ENCODE measurements at places on chromosomes 3 and 15. TPM values are rescaled to one million over a fixed set of nuclear protein-coding genes. Genes with fewer than 3 reads are reported as not detected.

Gene CKMT1A
- total RNA-seq: 6.2 TPM

Gene HIGD2B
- 0.24 TPM for total RNA-seq

Gene RHOV
- 1.5 TPM for total RNA-seq

Gene LRRK1
- 24.2 TPM for total RNA-seq

Gene CNTN6
- total RNA-seq: 5.4 TPM

Gene TGM4
- not detected for total RNA-seq

Gene DCLK3
- total RNA-seq: 0.47 TPM

DNA sequence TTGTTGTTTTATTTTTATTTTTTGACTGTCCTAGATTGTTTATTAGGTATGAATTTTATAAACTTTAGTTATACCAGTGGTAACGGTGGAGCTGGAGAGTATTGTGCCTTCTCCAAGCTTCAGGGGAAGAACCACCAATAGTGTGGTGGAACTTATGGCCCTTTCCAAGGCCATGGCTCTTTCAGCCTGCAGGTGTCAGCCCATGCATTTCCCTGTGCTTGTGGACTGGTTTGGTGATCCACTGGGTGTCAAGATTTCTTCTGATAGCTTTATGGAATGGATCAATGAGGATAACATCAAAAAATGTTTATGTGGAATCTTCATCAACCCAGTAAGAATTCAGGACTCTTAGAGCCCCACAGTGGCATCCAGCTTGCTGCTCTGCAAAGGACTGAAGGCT lies 19.2 kb upstream of the SCAMP5 start:
- H3K27me3 ChIP-seq: no peaks in the 10 kb centered on the region
- H3K27ac ChIP-seq: no peak overlapping the region
- H3K4me1 ChIP-seq: no peaks in the 10 kb centered on the region
- DNase-seq: no peak
- no peaks in the 10 kb centered on the region for H3K36me3 ChIP-seq
- H3K4me3 ChIP-seq: no peak overlapping the region

DNA sequence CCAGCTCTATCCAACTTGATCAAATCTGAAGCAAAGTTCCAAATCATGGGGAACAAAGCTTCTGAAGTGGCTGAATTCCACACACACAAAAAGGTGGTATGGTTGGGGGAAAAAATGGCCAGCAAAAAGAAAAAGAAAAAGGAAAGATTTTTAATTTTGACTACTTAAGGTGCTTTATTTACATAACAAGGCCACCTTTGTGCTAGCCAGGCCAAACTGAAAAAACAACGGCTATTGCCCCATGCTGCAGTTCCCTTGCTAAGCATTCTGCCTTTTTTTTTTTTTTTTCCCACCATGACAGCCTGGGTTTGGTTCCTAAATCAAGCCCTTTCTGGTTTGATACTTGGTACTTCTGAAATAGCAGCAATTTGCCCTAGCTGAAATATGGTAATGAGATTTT lies 66.5 kb upstream of the DAZL start:
- no peak for DNase-seq
- H3K36me3 ChIP-seq: no peaks in the 10 kb centered on the region
- H3K4me3 ChIP-seq: no peak overlapping the region
- no peaks in the 10 kb centered on the region for H3K4me1 ChIP-seq
- no peak overlapping the region for H3K27ac ChIP-seq
- no peaks in the 10 kb centered on the region for H3K27me3 ChIP-seq

DNA sequence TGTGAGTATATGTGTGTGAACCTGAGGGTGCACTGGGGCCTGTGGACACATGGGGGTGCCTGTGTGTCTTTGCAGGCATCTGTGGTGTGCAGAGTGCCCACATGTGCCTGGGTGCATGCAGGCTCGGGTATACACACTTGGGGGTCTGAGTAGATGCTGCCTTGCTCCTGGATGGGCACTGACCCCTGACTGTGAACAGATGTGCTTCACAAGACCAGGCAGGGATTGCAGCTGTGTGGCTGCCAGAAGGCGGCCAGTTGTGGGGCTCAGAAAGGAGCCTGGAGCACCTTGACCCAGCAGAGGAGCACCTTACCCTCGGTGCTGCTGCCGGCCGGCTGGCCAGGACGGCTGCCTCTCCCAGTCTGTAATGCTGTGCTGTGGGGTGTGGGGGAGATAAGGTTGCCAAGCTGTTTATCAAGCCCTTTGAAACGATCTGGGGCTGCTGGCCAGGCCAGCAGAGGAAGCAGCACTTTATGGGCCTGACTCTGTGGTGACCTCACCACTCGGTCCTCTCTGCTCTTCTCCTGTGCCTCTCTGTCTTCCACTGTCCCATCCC lies 55.5 kb upstream of the MRPS22 start:
- no peak overlapping the region for H3K27ac ChIP-seq
- DNase-seq: no peak
- no peak overlapping the region for H3K4me3 ChIP-seq
- H3K27me3 ChIP-seq: no peaks in the 10 kb centered on the region
- no peaks in the 10 kb centered on the region for H3K4me1 ChIP-seq

- DNase-seq: no peak
- H3K36me3 ChIP-seq: no peaks in the 10 kb centered on the region
- no peak overlapping the region for H3K4me3 ChIP-seq
- no peak overlapping the region for H3K27ac ChIP-seq
- H3K27me3 ChIP-seq: no peaks in the 10 kb centered on the region
These were observed 23.7 kb downstream of the TPM1 start for GRCh38 chr15:63066272-63066671.

DNA sequence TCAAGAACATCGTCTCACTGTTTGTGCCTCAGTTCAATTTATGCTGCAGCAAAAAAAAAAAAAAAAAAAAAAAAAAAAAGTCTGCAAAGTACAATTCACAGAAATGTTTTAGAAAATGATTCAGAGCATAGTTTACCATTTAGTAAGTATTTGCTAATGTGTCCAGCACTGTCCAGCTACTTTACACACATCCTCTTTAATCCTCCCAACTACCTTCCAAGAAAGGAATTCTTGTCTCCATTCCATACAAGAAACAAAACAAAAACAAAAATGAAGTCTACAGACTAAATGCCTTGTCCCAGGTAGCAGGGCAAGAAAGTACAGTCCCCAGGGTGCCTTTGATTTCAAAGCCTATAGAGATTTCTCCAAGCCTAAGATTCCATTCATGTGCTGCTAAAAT lies 38.9 kb upstream of the SNTN start:
- H3K4me1 ChIP-seq: no peaks in the 10 kb centered on the region
- no peak for DNase-seq
- no peaks in the 10 kb centered on the region for H3K36me3 ChIP-seq
- no peak overlapping the region for H3K27ac ChIP-seq
- H3K27me3 ChIP-seq: no peaks in the 10 kb centered on the region

GRCh38 chr3:58006661-58007060 lies 1.6 kb upstream of the FLNB start:
- peaks cover 38% of the 10 kb centered on the region for H3K4me1 ChIP-seq
- no peak overlapping the region for H3K4me3 ChIP-seq
- no peak for DNase-seq
- H3K36me3 ChIP-seq: no peaks in the 10 kb centered on the region

DNA sequence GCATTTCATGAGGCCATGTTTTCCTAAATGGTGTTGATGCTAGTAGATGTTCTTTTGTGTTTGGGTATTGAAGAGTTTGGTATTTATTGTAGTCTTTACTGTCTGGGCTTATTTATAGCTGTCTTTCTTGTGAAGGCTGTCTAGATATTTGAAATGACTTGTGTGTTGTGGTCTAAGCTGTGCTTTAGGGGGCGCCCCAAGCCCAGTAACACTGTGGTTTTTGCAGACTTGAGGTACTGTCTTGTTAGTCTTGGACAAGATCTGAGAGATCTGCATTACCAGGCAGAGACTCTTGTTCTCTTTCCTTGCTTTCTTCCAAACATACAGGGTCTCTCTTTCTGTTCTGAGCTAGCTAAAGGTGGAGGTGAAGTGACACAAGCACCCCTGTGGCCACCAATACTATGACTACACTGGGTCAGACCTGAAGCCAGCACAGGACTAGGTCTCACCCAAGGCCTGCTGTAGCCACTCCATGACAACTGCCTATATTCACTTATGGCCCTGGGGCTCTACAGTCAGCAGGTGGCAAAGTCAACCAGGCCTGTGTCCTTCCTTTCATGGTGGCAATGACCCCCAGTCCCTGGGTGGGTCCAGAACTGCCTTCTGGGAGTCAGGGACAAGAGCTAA lies 152.1 kb upstream of the TBC1D5 start:
- H3K27me3 ChIP-seq: no peaks in the 10 kb centered on the region
- H3K27ac ChIP-seq: no peak overlapping the region
- no peak for DNase-seq
- H3K4me3 ChIP-seq: no peak overlapping the region
- H3K4me1 ChIP-seq: no peaks in the 10 kb centered on the region
- no peaks in the 10 kb centered on the region for H3K36me3 ChIP-seq

DNA sequence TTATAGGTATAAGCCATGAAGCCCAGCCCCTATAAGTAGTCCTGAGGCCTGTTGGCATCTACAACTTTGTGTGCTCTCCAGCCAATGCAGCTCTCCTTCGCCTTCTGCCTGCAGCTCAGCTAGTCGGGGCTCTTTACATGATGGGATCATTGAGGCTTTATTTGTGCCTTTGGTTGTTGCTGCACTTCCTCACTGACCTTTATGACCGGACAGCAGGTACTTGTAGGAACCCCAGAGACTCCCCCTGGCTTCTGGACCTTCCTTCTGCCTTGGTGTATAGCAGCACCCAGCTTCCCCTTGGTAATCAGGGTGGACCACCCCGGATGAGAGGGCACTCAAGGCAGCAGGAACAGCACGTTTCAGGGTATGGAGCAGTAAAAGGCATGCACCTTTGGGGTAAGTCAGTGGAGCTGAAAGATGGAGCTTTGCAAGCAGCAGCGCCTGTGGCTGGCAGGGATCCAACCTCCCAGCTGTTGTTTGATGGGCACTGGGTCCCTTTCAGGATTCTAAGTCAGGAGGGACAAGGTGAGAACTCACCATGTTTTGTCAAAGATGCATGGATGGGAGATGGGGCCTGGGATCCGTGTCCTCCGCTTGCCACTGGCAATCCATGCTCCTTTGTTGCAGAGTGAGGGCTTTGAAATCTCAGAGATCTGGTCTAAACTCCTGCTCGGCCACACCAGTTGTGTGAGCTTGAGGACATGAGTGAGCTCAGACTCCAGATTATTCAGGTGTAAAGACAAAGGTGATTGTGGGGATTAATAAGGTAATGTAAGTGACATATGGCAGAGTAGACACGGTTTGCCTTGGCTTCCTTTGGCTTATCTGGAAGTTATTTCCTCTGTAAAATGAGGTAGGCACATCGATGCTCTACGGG lies 65.1 kb upstream of the KLF13 start:
- no peak for DNase-seq
- H3K4me1 ChIP-seq: peaks cover 22% of the 10 kb centered on the region
- H3K4me3 ChIP-seq: no peak overlapping the region
- no peaks in the 10 kb centered on the region for H3K27me3 ChIP-seq
- H3K36me3 ChIP-seq: no peaks in the 10 kb centered on the region
- H3K27ac ChIP-seq: no peak overlapping the region

GRCh38 chr3:72445827-72446217 lies 402.4 kb downstream of the SHQ1 start:
- H3K27me3 ChIP-seq: no peaks in the 10 kb centered on the region
- no peaks in the 10 kb centered on the region for H3K36me3 ChIP-seq
- peaks cover 12% of the 10 kb centered on the region for H3K4me1 ChIP-seq
- H3K27ac ChIP-seq: peak overlapping the region; percentile 91

- no peaks in the 10 kb centered on the region for H3K27me3 ChIP-seq
- H3K36me3 ChIP-seq: no peaks in the 10 kb centered on the region
- peaks cover 49% of the 10 kb centered on the region for H3K4me1 ChIP-seq
- peak overlapping the region; percentile 58 for H3K27ac ChIP-seq
These were observed 46.1 kb downstream of the AMOTL2 start for GRCh38 chr3:134328147-134328591.

DNA sequence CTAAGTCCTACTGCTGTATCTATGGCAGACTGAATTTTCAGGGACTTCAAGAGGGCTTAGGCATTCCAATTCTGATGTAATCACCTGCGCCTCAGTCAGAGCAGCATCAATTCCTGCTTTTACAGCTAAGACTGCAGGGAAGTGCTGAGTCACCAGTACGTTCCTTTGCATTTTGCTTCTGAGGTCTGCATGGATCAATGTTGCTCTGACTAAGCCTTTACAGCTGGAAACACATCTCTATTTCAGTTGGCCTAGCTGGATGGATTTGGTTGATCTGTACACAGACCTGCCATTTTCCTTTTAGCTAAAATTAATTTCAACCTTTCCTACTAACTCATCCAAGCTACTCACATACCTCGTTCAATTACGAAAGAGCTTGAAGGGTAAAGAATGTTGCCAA lies 51.3 kb downstream of the ETV5 start:
- H3K27ac ChIP-seq: no peak overlapping the region
- H3K27me3 ChIP-seq: no peaks in the 10 kb centered on the region
- peaks cover 19% of the 10 kb centered on the region for H3K36me3 ChIP-seq
- DNase-seq: no peak

GRCh38 chr3:112811131-112811884 lies 35.4 kb downstream of the CD200R1L start:
- H3K4me1 ChIP-seq: no peaks in the 10 kb centered on the region
- no peak overlapping the region for H3K4me3 ChIP-seq
- H3K27me3 ChIP-seq: no peaks in the 10 kb centered on the region
- H3K27ac ChIP-seq: no peak overlapping the region

GRCh38 chr15:68298882-68299381 lies 21.4 kb downstream of the FEM1B start:
- H3K27me3 ChIP-seq: no peaks in the 10 kb centered on the region
- H3K27ac ChIP-seq: peak overlapping the region; percentile 10
- DNase-seq: no peak
- H3K4me3 ChIP-seq: peak overlapping the region; percentile 23
- H3K36me3 ChIP-seq: no peaks in the 10 kb centered on the region
- H3K4me1 ChIP-seq: no peaks in the 10 kb centered on the region

DNA sequence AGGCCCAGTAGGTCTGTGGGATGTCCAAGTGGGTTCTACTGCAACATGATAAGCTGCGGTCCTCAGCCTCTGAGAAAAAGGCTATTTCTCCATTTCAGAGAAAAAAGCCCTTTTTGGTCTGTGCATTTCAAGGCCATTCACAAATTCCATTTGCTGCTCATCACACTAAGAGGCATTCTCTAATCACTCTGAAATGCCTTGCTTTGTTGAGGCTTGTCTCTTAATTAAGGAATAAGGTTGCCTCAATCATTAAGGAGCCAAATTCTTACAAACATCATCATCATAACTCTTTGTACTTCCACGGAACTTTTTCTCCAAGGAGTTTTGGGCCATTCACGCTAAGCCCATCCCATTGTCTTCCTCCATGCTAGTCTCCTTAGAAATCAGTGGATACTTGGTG lies 74.4 kb downstream of the BOC start:
- no peaks in the 10 kb centered on the region for H3K4me1 ChIP-seq
- no peak overlapping the region for H3K27ac ChIP-seq
- no peak for DNase-seq
- H3K27me3 ChIP-seq: no peaks in the 10 kb centered on the region
- H3K36me3 ChIP-seq: no peaks in the 10 kb centered on the region
- H3K4me3 ChIP-seq: no peak overlapping the region

- DNase-seq: no peak
- H3K4me1 ChIP-seq: peaks cover 25% of the 10 kb centered on the region
- H3K36me3 ChIP-seq: no peaks in the 10 kb centered on the region
- no peak overlapping the region for H3K4me3 ChIP-seq
These were observed 22.1 kb downstream of the UBE3A start for GRCh38 chr15:25416693-25417092.

- no peak for DNase-seq
- no peaks in the 10 kb centered on the region for H3K27me3 ChIP-seq
- H3K36me3 ChIP-seq: no peaks in the 10 kb centered on the region
- no peaks in the 10 kb centered on the region for H3K4me1 ChIP-seq
- H3K27ac ChIP-seq: no peak overlapping the region
- no peak overlapping the region for H3K4me3 ChIP-seq
These were observed 64.0 kb upstream of the PLSCR4 start for GRCh38 chr3:146314871-146315270.

- no peaks in the 10 kb centered on the region for H3K4me1 ChIP-seq
- DNase-seq: no peak
- H3K27me3 ChIP-seq: no peaks in the 10 kb centered on the region
- no peak overlapping the region for H3K27ac ChIP-seq
- H3K36me3 ChIP-seq: no peaks in the 10 kb centered on the region
These were observed 1041.2 kb downstream of the TUSC7 start for GRCh38 chr3:117750674-117751269.
